ENCODE measurements at places on chromosomes 5 and 9.

- DNase-seq = no peak
Measured at GRCh38 chr5:169367861-169368260, 66.9 kb upstream of the SLIT3 start.

DNA sequence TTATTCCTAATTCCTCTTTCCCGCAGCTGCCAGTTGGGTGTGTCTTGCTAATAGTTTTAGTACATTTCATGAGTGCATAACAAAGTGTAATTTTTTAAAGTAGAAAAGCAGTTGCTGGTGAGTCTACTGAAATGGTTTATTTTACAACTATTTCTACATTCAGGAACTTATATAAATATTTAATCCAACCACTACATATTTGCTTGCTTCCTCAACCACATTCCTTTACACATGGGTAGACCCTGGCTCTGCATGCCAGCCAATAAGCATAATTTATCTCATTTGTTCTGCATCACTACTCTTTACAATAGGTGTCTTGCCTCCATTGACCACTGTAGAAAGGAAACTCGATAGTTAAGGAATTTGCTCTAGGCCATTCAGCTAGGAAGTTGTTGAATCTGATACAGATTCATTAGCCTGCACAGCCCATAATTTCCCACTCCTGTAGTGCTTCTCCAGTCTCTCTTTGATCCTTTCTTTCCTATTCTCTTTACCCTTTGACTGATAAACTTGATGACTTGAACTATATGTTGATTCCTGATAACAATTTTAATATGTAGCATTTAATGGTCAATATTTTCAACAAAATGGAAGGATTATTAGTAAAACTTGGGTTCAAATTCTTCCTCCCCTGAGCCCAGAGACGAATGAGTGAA lies 342.5 kb upstream of the ACTBL2 start:
- DNase-seq = no peak

DNA sequence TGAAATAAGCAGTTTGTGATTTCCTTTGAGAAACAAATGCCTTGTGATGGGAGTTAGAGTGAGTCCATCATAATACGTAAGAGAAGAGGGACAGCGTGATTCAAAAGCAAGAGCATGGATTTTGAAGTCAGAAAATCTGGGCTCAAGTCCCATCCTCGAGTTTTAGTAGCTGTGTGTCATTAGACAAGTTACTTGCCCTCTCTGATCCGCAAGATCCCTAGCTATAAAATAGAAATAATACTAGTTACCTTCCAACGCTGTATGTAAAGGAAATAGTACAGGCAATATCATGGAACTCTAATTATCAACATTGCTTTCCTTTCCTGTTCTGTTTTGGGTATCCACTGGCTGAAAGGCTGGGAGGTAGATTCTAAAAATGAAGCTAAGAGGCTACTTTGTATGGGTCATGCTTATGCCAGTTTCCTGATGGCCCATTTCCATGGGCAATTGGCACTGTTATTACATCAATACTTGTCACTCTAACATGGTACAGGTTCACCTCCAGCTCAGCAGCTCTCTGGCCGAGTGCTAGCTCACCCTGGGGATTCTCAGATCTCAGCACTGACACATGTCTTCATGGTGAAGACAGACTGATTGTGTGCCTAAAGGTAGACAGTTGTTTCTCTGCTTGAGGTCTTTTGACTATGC lies 241.7 kb upstream of the KLF4 start:
- DNase-seq = no peak

- DNase-seq = no peak
Measured at GRCh38 chr9:37927601-37928551, 23.9 kb upstream of the SLC25A51 start.

- no peak for DNase-seq
Measured at GRCh38 chr9:137531099-137531765, 19.0 kb downstream of the PNPLA7 start.

- DNase-seq = peak; percentile 91
Measured at GRCh38 chr9:129436751-129437625, 183.9 kb downstream of the C9orf50 start.

GRCh38 chr9:97299809-97300414 lies 7.5 kb upstream of the CCDC180 start:
- DNase-seq = no peak

- DNase-seq = no peak
Measured at GRCh38 chr5:140042393-140042642, 781 bp downstream of the NRG2 start.

- no peak for DNase-seq
Measured at GRCh38 chr5:9295466-9295801, 250.4 kb downstream of the SEMA5A start.

DNA sequence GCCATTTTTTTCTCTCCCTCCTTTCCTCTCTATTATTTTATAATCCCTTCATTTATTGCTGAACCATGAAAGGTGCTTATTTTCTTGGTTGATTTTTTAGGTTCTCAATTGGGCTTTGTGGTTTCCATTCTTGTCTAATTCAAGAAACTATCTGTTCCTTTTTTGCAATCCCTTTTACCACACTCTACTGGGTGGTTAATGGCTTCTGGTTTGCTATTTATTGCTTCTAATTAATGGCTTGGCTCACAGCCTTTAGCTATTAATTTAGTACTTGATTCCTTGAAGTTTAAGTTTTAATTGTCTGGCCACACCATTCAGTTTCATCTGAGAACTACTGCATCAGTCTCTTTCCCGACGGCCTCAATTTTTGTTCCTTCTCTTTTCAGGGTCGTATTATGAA lies 5.6 kb downstream of the FRRS1L start:
- no peak for DNase-seq

- DNase-seq = no peak
Measured at GRCh38 chr5:69099302-69099701, 5.5 kb downstream of the SLC30A5 start.

DNA sequence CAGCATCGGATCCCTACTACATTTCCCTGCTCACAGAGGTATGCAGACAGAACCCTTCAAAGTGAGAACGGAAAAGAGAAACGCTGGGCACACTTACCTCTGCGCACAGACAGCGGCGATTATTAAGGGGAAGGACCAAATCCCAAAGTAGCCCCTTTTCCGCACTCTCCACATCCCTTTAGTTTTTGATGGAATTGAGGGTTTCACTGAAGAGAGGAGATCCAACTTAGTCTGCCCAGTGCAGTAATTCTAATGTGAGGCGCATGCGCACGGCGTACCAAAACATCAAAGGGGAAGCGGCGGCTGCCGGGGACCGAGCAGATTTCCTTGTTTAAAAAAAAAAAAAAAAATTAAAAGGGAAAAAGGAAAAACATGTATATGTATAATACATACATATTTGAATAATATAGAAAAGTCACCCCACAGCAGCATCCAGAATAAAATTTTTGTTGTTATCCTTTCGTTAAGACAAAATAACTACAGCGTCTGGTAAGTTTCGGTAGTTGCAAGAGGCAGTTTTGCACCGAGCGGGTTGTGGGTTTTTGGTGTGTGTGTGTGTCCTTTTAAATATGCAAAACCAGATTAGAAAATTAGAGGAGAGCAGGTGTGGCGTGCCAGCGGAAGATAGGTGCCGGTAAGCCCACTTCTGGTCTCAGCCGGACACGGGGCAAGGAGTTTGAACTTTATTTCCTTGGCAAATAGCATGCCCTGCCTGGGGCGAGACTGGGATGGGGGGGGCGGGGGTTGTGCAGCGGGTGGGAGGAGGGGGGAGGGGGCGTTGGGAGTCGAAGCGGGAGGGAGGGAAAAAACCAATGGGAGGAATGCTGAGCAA lies at the start of gene GABRB2:
Gene GABRB2, minus strand, starts transcription at position 256 of the 832 bp plus-strand sequence. Its CDS starts 82 bp downstream, at position 174.
- peak; percentile 67 for DNase-seq

GRCh38 chr5:31116466-31117031 lies 76.9 kb upstream of the CDH6 start:
- no peak for DNase-seq

GRCh38 chr5:59620535-59621212 lies 272.9 kb downstream of the PDE4D start:
- DNase-seq = no peak

GRCh38 chr5:118611332-118611945 lies 376.9 kb downstream of the DTWD2 start:
- DNase-seq = peak; percentile 52

GRCh38 chr9:928363-929042 lies 48.0 kb upstream of the DMRT3 start:
- DNase-seq = peak; percentile 60

DNA sequence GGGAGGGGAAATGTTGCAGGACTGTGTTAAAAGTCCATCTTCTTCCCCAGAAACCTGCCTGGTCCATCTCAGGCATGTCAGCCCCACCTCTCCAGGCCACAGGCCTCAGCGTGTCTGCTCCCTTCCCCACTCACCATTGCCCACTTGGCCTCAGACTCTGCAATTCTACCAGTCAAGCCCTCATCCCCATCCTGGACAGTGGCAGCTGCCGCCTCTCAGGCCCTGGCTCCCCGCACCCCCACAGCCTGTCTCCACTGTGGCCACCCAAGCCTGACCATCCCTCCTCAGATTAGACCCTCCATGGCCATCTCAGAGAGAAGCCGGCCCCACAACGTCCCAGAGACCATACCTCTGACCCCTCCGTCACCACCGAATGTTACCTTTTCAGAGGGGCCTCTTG lies 89.9 kb downstream of the BARX1 start:
- DNase-seq = no peak

- DNase-seq = no peak
Measured at GRCh38 chr9:135608999-135609317, 30.4 kb downstream of the GLT6D1 start.

GRCh38 chr5:84197538-84197937 lies 187.1 kb downstream of the EDIL3 start:
- no peak for DNase-seq

GRCh38 chr5:99141534-99142128 lies 212.8 kb upstream of the CHD1 start:
- DNase-seq = no peak

- no peak for DNase-seq
Measured at GRCh38 chr5:5800801-5801761, 378.6 kb downstream of the ICE1 start.

- no peak for DNase-seq
Measured at GRCh38 chr5:67896311-67896929, 319.1 kb upstream of the PIK3R1 start.

DNA sequence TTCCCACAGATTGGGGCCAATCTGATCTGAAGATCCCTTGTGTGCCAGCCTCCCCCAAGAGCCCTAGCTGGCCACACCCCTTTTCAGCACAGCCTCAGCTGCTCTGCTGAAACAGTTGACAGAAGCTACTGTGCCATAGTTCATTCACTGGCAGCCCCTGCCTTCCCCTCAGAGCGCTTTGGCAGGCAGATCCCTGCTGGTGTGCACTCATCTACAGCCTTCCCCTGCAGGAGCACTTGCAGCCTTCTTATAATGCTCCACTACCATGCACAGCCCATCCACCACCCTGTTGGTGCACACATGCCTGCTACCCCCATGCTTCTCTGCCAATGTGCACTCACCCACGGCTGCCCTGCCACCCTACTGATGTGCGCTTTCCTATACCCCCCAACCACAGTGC lies 471.3 kb downstream of the MTRR start:
- DNase-seq = no peak

GRCh38 chr9:92807757-92808725 lies 43.4 kb upstream of the BICD2 start:
- DNase-seq = peak; percentile 56

DNA sequence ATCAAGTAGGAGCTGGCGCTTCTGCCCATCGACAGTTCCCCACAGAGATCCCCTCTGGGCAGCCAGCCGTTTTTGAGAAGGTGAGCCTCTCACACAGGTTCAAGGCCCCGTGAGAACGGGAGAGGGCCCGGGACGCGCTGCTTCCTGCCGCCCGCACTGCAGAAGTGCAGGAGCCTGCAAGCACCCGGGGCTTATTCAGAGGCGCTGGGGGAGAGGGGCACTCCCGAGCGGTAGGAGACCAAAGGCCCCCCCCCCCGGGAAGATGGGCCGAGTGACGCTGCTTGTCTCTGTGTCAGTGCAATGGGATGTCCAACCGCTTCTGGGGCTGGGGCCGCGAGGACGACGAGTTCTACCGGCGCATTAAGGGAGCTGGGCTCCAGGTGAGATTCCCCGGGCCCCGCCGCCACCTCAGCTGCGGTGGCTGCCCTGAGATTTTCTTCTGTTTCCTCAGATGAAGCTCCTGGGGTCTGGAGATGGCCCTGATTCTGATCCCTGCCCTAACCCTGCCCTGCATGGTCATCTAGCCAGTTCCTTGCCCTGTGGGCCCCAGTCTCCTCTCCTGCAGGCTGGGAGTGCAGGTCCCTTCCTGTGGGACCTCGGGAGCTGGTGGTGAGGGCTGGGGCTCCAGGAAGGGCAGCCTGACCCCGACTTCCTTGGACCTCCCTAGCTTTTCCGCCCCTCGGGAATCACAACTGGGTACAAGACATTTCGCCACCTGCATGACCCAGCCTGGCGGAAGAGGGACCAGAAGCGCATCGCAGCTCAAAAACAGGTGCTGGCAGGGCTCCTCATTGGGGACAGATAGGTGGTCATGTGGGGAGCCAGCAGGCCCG lies 8.5 kb downstream of the B4GALT7 start:
- DNase-seq = no peak

DNA sequence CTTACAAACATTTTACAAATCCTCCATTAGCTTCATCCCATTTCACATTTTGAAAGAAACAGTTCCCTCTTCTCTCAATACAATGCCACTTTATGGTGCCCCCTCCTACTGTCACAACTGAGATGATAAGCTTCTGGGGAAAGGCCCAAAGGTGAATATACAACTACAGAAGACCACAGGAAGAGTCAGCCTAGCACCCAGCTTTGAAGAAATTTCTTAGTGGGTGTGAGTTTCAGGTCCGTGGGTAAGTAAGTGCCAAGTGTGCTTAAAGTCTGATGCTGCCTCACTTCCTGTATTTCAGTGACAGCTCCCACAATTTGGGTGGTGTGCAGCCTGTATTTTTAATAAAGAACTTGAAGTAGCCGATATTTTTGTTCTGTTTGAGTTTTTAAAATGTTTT lies 68.1 kb downstream of the ARHGEF28 start:
- DNase-seq = no peak

DNA sequence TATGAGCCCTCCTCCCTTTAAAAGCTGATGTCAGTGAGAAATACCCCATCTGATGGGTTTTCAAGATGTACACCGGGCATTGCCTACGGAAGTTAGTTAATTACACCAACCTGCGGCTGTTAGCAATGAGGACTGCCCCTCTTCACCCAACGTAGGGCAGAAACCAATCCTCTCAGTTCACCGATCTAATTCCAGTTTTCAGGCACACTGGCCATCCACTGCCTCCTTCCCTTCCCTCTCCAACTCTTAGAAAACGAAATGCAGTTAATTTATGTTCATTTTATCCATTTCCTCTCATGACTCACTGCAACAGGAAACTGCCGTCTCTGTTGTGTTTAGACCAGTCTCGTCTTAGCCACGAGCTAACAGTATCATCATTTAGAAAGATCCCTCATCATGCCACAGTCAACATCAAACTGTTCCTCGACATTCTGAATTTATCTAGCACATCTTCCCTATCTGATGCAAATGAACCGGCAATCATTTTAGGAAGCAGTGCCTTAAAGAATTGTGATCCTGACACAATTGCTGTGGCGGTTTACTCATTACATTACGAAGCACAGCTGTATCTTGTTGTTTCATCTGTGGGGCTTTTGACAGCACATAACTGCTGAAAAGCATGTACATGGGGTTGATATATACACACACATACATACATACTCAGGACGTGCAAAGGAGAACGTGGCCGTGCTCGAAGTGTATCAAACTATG lies 168.6 kb downstream of the EFNA5 start:
- DNase-seq = no peak
